ENCODE measurements at places on chromosomes 4 and X.

- no peak for DNase-seq
Measured at GRCh38 chr4:104879367-104879766, 267.3 kb upstream of the TET2 start.

DNA sequence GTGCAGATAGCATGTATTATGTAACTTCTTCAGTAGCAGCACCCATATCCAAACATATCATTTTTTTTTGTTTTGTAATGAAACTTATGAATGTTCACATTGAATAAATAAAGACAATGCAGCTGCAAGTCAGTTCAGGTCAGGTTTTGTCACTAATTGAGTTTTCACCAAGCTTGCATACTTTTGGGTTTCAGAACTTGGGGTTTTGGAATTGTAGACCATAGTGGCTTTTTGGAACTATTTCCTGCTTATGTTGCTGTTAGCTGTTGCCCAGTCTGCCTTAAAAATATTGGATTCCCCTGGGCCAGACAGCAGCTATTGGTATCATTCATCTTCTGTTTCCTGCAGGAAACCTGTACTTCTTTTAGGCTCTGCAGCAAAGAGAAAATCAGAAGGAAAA lies 113.4 kb upstream of the LIMCH1 start:
- no peak for DNase-seq

- no peak for DNase-seq
Measured at GRCh38 chr4:87077914-87078585, 142.4 kb downstream of the KLHL8 start.

DNA sequence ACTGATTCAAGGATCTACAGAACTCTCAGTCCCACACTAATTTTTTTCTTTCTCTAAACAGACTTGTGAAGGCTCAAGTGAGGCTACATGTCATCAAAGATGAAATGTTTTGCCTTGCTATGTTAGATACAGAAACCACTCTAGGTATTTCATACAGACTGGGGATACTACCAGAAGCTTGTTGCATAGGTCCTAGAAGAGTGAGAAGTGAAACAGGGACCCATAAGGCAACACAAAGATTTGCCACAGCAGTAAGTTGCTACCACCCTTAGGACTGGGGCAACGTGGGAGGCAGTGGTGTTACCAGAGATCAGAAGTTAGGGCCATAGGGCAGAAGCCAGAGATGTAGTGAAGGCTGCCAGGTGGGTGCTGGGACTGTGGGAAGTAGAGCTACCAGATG lies 50.7 kb upstream of the MID1IP1 start:
- no peak for DNase-seq

DNA sequence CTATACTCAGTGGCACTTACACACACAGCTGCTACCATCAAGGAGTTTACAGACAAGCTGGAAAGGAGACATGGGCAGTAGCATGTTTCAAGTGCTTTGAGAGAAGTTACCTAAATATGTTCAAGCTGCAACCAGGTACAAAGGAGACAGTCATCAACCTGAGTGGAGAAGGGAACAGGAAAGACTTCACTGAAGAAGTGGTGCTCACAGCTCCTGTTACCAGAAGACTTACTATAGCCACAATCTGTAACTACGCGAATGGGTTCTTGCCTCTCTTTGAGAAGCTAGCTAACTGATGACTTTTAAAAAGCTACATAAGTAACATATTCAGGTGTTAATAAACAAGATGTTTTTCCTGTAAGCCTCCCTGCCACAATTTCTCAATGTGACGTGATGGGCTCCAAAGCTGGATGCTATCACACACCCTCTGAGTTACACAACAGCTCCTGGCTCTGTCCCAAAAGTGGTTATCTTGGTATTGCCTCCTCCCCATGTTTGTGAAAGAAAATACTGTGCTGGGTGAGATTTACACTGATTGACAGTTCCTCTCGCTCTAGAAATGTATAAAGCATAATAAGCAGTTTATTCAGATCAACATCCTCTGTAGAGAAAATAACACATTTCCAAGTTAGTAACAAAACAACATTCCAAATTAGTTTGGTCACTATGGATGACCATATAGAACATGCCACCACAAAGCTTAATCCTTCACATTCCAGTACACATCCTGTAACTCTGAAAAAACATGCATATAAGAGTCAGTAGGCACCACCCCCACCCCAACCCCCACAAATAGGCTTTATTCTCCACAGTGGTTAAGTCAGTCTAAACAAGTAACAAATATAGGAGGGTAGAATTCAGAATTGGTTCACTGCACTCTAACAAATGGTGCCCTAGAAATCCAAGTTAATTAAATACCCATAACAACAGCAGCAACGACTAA lies 81.8 kb downstream of the FRYL start:
- DNase-seq = peak; percentile 78

GRCh38 chrX:136255541-136255940 lies 4.3 kb upstream of the MAP7D3 start:
- no peak for DNase-seq
